Glutamatergic neuron (in vitro differentiated cells): ENCODE measurements at places on chromosomes 6 and 20. TPM values are rescaled to one million over a fixed set of nuclear protein-coding genes. Genes with fewer than 3 reads are reported as not detected.

GRCh38 chr20:50277064-50277415, 86.4 kb downstream of the CEBPB start:
- no peak for DNase-seq

DNA sequence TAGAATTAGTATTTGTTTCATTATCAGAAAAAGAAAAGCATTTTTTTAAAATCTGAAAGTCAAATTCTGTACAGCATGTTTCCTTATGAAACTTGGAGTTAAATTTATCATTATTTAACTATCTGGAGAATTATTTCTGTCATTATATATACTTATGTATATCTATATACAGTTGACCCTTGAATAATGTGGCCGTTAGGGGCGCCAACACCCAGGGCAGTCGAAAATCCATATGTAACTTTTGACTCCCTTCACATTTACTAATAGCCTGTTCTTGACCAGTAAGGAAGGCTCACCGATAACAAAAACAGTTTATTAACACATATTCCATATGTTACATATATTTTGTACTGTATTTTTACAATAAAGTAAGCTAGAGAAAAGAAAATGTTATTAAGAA, 341.2 kb downstream of the ADGRB3 start:
- DNase-seq, result no peak

GRCh38 chr6:37137201-37138090, 32.5 kb upstream of the PIM1 start:
- peak; percentile 36 for DNase-seq

DNA sequence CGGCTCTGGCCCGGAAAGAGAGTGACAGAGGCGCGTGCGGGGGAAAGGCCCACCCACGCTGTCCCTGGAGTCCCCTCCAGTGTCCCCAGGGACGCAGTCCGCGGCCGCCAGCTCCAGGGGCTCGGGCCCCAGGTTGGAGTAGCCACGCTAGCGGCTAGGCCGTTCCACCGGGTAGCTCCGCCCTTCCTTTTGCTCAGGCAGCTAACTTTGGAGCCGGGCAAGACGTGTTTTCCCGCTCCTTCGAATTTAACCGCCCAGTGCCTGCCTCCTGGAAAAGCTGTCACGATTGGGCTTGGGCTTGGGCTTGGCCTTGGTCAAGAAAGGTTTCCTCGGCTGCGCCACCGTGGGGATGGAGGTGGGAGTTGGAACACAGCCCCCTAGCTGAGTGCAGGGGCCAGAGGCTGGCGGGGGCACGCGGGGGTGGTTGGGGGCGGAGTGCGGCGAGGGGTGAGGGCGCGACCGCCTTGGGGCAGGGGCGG, 4.7 kb downstream of the LINC00237 start:
- DNase-seq, result peak; percentile 63

DNA sequence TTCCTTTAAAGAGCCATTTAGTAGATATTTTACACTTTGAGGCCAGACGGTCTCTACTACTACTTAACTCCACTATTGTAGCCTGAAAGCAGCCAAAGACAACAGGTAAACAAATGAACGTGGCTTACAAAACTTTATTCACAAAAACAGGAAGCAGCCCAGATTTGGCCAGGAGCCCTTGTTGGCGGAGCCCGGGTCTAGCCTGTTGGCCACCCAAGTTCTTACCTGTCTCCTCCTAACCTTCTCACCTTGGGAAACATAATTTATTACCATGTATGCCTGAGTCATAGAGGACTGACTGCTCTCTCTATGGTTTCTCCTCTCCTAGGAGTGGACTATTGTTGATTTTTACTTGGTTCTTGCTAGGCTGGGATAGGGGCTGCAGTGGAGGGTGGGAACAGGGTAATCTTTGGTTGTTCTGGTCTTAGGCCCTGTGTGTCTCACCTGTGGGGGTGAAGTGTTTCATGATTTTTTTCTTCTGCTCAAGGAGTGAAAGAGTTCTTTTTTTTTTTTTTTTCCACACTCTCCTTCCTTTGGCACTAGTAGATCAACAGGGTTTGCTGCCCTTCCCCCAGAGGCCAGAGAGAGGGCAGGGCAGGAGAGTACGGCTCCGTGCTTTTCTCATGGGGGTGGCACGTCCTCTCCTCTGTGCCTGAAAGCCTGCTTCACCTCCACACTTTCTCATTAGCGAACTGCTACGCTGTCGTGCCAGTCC, 90.0 kb downstream of the RPP40 start:
- DNase-seq, result no peak

GRCh38 chr6:29502597-29502996, 14.8 kb upstream of the MAS1L start:
- no peak for DNase-seq

GRCh38 chr6:33695451-33695887, 16.0 kb downstream of the UQCC2 start:
- no peak for DNase-seq

DNA sequence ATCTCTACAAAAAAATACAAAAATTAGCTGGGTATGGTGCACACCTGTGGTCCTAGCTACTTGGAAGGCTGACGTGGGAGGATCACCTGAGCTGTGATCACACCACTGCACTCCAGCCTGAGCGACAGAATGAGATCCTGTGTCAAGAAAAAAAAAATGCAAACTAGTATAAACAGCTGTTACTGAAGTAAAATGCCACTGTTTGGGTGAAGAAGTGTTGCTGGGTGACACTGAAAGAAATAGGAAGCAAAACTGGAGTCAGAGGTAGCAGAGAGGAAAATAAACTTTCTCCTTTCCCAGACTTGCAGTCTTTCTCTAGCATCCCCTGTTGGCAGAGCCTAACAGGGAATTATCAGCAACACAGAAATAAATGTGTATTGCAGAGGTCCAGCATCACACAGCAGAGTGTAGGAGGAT, 241.2 kb upstream of the PREP start:
- no peak for DNase-seq

GMPR gene
- total RNA-seq, result 5.0 TPM

SIRPD gene
- not detected for total RNA-seq

C6orf52 gene
- total RNA-seq, result 4.1 TPM

CAGE1 gene
- not detected for total RNA-seq
